ENCODE measurements at places on chromosomes 5 and 9.

DNA sequence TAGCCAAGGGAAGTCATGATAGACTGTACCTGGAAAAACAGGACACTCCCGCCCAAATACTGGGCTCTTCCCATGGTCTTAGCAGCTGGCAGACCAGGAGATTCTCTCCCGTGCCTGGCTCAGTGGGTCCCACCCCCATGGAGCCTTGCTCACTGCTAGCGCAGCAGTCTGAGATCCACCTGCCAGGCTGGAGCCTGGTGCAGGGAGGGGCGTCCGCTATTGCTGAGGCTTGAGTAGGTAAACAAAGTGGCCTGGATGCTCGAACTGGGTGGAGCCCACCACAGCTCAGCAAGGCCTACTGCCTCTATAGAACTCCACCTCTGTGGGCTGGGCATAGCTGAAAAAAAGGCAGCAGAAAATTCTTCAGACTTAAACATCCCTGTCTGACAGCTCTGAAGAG, 10.1 kb upstream of the THG1L start:
- no peak for DNase-seq

DNA sequence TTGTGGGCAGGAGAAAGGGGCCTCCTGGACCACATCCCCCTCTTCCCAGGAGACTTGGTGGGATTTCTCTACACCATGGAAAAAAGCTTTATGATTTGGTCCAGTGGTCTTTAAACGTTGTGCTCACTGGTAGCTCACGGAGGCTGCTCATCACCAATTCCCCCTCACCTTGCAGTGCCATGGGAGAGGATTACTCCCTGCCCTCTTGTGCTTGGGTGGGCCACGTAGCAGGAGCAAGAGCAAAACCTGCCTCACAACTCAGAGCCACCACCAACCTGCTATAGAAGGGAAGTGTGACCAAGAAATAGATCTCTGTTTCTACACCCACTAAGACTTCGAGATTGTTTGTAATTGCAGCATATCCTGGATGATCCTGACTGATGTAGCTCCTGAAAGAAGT, 42.2 kb upstream of the N4BP3 start:
- DNase-seq: no peak

DNA sequence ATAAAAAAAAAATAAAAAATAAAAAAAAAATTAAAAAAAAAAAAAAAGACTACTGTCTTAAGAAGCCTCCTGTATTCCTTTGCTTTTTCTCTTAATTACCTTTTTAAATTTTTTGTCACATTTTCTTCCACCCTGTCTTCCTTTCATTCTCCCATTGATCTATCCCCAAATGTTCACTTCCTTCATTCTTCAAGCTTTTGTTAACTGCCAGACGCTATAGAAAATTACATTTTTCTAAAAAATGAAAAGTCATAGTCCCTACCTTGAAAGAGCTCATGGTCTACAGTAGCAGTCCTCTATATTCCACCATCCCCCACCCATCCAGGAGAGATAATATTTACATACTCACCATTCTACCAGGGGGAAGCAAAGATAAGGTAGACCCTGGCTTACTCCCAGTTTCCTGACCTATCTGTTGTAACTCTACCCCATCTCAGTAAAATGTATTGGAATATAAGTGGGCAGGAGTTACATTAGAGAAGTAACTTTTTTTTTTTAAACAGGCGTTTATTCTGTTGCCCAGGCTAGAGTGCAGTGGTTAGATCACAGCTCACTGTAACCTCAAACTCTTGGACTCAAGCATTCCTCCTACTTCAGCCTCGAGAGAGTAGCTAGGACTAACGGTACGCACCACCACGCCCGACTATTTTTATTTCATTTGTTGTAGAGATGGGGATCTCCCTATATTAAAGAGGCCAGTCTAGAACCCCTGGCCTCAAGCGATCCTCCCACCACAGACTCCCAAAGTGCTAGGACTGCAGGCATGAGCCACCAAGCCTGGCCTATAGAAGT, 3.8 kb upstream of the PRKAA1 start:
- no peak for DNase-seq

DNA sequence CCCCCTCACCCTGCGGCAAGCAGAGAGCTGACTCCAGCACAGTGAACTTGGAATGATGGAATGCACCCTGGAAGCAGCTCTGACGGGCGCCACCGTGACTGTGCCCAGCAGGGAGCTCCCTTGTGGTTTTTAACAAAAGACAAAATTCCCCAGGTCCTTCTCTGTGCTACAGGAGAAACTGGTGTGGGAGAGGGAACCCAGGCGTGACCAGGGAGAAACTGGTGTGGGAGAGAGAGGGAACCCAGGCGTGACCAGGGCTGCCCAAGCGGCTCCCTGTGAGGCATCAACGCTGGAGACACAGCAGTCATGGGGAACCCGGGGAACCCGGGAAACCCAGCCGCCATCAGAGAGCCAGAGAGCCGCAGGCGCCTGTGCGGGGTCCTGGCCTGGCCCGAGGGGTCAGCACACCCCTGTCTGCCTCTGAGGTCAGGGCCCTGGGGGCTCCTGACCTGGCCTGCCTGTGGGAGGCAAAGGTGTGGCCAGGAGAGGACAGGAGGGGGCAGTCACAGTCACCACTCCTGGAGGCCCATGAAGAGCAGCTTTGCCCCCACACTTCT, 3.1 kb upstream of the AHRR start:
- DNase-seq: no peak

- peak; percentile 37 for DNase-seq
Measured at GRCh38 chr5:10695055-10695649, 65.9 kb downstream of the DAP start.

Data from SHP77 treated with DMSO at 0.1 percent for 48 hours (cell line).